Dermis blood vessel endothelial cell (primary cell): ENCODE measurements at places on chromosomes 7 and 10.
A peak's percentile ranks its signal among the peaks of the same experiment; 100 is the strongest.

DNA sequence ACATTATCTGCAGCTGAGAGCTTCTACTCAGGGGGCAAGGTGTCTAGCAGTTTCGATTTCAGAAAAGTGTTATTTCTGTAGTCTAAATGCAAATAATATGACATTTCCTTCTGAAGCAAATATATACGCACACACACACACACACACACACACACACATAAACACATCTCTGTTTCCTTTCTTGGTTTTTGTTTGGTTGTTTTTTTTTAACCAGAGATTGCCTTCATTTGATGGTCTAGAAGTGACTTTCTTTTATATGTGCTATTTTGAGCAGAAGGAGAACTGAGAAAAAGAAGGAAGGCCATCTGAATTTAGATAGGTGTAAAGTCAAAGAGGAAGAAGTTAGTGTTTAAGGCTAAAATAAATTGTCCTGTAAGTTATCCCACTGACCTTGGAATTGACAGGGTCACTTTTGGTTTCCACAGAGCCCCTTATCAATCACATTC is 142.2 kb downstream of the TRIL start:
- no peak for DNase-seq

- peak; percentile 24 for DNase-seq
Measured at GRCh38 chr10:22246680-22247391, 29.0 kb upstream of the EBLN1 start.

GRCh38 chr10:8439040-8439439 is 384.6 kb downstream of the GATA3 start:
- DNase-seq, result no peak

- DNase-seq, result peak; percentile 58
Measured at GRCh38 chr10:48456361-48456804, 148.5 kb downstream of the ARHGAP22 start.

- DNase-seq, result no peak
Measured at GRCh38 chr10:31762316-31762715, 166.3 kb downstream of the ARHGAP12 start.

GRCh38 chr7:13904007-13904406 is 85.5 kb downstream of the ETV1 start:
- no peak for DNase-seq

DNA sequence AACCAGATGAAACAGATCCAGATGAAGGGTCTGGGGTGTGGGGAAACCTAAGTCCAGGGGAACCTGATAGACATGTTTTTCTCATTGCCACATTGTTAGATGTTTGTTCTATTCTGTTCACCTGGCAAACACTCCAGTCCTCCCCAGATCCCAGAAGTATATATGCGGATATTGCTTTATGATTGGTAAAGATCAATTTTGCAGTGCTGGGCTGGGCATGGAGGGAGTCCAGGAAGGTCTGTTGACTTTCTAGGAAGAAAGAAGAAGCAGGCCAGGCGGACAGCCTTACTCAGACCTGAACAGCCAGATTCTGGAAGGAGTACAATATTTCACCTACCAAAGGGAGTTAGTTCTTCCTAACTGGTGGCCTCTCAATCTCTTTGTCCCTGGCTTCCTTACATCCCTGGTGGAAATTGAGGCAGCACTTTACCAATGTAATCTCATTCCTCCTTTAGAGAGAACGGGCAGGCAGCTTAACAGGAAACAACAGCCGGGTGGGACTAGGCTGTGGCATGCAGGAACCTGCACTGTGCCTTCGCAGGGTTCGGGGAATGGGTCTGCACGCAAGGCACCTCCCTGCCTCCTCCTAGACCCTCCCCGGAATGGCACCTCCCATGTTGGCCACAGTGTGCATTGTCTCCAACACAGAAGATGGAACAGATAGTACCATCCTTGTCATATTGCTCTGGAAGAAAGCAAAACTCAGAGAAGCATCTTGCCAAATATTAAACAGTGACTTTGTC is 930 bp downstream of the GIMAP6 start:
- peak; percentile 72 for DNase-seq

- no peak for DNase-seq
Measured at GRCh38 chr7:151722533-151722932, 154.4 kb downstream of the PRKAG2 start.

DNA sequence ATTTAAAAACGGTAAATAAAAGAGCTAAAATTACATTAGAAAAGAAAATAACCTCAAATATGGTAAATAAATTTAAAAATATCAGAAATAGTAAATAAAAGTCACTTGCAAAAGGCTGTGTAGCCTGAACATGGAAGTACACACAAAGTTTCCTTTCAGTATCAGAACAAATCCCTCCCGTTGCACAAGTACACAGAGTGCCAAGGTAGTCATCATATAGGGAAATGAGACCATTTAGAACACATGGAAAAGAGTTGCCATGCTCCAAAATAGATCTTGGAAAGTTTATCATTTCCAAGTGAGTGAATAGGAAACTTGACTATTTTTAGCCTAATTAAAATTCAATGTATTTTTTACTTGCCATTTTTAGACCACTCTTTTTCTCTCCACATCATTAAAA is 11.6 kb downstream of the CALCR start:
- DNase-seq, result no peak

- peak; percentile 69 for DNase-seq
Measured at GRCh38 chr7:25854608-25855497, 297.1 kb upstream of the NFE2L3 start.
